ENCODE measurements at places on chromosomes 1 and 21.

DNA sequence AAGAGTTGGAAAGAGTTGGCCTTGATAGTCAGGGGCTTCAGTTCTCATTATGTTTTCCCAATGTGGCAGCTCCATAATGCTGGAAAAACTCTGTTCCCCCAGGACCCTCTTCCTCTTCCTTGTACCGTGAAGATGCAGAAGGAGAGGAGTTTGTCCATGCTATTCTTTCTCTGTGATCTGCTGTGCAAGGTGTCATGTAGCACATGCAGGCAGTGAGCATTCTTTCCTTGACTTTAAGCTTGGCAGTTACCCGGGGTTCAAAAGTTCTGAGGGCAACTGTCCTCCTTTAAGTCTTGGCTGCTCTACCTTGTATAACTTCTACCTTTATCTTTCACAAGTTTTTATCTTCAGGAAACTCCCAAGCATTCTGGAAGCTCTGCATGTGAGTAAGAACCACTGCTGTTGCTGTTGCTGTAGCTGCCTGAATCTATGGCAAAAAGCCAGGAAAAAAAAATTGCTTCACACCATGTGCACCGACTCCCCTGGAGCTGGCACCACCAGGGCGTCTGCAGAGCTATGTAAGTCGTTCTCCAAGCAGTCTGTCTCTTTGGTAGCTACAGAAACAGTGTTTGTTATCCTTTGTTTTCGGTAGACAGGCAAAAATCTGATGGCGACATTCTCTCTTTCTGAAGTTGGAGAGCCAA, 42.7 kb upstream of the SLC16A1 start:
- no peak for DNase-seq

DNA sequence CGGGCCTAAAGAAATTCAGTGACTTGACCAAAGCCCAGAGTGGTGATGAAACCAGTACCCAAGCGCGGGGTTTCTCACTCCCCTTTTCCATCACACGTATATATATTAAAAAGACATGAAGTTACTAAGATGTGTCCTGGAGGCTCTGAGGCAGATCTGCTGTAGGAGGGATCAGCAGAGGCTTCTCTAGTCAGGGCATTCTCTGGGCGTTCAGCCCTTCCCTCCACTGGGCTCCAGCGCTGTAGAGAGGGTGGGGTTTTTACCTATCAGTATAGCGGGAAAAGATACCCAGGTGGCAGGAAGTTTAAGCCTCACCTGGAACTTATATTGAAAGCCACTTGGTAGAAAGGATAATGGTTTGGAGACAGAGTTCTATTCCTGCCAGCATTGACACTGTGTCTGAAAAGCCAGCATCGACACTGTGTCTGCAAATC, 862 bp upstream of the PLEKHO1 start:
- peak; percentile 75 for DNase-seq

DNA sequence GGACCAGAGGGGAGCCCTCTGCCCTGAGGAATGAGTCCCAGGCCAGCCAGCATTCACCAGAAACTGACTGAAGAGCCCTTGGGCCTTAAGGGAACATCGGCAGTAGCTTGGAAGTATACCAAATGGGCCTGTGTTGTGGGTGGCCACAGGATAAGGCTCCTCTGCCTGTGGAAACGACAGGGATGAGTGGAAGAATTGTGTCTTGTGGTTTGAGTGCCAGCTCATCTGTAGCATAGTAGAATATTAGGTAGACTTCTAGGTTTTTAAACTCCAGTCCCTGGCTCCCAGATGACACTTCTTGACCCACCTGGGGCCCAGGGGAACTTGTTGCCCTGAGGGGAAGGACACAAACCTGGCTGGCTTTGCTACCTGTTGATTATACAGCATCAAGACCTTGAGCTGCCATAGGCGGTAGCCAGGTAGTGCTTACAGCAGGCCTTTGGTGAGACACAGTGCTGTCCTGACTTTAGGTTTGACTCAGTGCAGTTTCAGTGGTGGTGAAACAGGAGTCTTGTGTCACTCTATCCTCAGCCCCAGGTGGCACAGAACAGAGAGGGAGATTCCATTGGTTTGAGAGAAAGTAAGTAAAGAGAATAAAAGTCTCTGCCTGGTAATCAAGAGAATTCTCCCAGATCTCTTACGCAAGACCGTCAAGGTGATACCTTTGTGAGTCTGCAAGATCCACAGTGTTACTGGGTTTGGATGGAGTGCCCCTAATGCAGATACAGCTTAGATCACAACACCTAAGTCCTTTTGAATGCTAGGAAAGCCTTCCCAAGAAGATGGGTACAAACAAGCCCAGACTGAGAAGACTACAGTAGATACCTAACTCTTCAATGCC, 50.2 kb downstream of the RABGAP1L start:
- DNase-seq, result no peak

DNA sequence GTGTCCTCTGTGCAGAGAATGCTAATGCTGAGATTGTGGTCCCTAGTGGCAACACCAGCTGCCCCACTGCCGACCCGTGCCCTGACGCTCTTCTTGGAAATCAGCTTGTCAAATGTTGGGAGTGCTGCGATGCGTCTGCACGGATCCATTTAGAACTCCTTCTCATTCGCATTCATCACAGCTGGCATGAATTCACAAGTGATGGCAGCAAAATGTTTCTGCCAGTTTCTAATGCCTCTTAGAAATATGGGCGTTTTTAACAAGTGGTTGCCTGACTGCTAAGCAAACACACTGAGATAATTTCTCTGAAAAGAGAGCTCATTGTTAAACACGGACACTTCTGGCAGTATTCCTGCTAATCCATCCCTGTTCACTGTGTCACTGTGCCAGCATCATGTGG, 131.9 kb upstream of the KCNJ6 start:
- DNase-seq, result no peak

DNA sequence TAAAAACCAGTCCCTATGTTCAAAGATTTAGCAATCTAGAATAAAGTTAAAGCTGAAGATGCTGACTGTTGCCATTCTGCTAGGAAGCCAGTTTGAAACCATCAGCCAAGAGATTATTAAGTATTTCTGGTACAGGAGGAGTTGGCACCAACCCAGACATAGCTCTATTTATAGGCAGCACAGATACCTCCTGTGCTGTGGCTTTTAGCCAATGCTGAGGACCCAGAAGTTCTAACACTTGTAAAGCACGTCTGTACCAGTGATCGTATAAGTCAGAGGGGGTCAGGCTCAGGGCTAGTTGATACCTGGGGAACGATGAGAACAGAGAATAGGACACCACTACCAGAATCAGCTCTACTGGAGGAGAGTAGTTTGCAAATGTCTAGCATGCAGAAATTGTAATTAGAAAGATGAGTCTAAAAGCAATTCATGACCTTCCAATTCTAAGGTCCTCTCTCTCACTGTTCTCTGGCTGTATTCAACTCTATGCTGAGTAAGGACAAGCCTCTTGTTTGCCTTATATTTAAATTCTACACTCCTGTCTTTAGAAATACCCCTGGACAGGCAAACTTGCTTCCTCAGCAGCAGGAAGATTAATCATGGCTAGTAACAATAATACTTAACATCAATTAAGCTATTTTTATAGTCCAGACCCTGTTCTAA, 96.8 kb upstream of the PALMD start:
- peak; percentile 15 for DNase-seq

- DNase-seq, result no peak
Measured at GRCh38 chr21:33512481-33512880, 21.0 kb upstream of the DNAJC28 start.

GRCh38 chr1:11913291-11913690, 12.9 kb downstream of the KIAA2013 start:
- DNase-seq, result no peak

GRCh38 chr1:22750685-22751051, 40.0 kb downstream of the EPHB2 start:
- DNase-seq, result no peak

DNA sequence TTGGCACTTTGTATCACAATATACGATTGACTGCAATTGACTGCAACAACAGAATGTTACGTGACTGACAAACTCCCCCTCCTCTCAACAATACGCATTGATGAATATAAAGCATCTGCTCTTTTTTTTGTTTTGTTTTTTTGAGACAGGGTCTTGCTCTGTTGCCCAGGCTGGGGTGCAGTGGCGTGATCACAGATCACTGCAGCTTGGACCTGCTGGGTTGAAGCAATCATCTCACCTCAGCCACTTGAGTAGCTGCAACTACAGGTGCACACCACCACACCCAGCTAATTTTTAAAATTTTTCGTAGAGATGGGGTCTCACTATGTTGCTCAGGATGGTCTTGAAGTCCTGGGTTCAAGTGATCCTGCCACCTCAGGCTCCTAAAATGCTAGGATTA, 21.3 kb upstream of the CEP85 start:
- DNase-seq, result no peak

- DNase-seq, result no peak
Measured at GRCh38 chr1:43760745-43761317, 53.5 kb downstream of the ST3GAL3 start.

DNA sequence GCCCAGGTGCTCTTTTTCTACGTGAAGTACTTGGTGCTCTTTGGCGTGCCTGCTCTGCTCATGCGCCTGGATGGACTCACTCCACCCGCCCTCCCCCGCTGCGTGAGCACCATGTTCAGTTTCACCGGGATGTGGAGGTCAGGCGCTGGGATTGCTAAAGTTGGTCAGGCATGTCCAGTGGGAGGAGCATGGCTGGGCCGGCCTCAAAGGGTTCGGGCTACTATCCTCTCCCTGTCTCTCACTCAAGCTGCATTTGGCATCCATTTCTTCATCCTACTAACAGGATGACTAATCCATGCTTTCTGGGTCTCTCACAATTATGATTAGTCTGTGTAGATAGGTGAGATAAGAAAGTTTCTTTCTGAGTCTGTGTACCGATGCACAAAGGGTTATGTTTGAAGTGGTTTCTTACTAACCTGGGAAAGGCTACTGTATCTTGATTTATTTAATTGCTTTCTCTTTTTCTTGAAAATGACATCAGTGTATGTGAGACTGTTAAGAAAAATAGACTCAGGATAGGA, 135.9 kb downstream of the HHAT start:
- peak; percentile 78 for DNase-seq

DNA sequence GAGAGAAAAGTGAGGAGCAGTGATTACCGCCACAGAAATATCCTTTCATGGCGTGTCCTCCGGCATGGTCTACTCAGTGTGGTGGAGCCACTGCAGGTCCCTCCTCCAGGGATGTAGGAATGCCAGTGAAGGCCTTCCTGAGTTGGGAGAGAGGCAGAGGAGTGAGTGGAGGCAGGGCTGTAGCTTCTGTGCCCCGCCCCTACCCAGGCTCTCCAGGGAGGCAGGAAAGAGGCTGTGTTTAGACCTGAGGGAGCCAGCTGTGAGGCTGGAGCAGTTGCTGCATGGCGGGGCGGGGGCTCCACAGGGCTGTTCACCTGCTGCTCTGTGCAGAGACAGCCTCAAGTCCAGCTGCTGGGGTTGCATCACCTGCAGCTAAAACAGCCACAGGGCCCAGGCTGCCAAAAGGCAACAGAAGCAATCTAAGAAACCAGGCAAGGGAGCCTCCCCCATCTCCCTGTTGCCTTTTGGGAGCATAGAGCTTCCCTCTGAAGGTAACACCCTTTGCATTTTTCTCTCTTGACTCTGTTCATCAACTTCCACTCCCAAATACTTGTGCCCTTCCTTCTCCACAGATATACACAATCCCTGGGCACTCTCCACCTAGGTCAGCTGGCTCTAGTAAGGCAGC, 801 bp upstream of the ANXA9 start:
- no peak for DNase-seq

DNA sequence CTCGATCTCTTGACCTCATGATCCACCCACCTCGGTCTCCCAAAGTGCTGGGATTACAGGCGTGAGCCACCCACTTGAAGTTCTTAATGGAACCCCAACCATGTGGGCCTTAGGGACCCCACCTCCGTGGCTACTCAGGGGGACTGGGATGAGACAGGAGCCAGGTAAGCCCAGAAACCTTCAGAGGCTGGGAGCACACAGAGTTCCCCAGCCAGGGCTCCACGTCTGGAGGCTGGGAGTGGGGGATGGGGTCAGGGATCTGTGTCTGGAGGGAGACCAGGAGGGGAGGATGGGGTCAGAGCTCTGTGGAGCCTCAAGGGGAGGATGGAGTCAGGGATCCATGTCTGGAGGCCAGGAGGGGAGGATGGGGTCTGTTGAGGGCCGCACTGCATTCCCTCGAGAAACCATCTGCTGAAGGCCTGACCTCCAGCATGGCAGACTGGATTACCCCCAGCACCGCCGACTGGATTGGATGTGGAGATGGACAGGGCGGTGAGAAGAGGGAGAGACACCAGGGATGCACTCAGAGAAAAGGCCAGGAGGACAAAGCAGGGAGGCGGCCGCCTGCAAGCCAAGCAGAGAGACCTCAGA, 2.1 kb upstream of the FTCD start:
- no peak for DNase-seq

DNA sequence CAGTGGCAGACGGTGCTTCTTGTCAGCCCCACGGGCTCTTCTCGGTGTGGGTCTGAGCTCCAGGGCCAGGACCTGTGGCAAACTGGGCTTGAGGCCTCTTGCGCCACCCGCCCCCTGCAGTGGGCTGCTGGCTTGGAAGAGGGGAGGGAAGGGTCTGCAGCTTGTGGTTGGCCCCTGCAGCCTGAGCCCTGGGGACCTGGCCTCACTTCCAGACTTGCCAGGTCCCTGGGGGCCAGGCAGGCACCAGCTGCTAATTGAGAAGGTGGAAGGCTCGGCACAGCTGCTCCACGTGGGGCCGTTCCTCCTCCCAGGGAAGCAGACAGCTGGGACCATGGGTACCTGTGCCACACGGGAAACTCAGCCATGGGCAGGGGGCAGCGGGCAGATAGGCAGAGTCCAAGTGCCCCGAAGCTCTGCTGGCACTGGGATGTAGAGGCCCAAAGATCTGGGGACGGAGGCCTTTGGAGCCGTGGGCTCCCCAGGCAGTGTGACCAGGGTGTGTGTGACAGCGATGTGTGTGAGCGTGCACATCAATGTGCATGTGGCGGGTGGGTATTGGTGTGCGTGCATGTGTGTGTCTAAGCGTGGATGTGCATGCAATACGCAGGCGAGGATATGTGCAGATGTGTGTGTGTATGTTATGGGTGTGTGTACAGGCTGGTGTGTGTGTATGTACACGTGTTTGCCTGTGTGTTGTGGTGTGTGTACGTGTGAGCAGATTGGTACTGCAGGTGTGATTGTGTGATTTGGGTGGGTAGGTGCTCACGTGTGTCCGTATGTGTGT, 39.3 kb downstream of the TP73 start:
- DNase-seq, result no peak

GRCh38 chr1:67834246-67834877, 1.1 kb upstream of the GNG12 start:
- no peak for DNase-seq

DNA sequence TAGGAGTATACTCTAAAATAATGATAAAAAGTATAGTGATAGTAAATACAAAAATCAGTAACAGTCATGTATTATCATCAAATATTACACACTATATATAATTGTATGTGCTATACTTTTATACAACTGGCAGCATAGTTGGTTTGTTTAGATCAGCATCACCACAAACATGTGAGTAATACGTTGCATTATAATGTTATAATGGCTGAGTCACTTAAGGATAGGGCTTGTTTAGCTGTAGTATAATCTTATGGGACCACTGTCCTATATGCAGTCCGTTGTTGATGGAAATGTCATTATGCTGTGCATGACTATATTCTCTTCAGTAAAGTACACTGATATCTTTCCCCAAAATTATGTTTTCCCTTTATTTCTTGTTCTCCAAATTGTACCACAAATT, 92.8 kb downstream of the LYPLAL1 start:
- DNase-seq, result no peak

GRCh38 chr1:222653178-222653827, 35.4 kb downstream of the MIA3 start:
- DNase-seq, result no peak

- DNase-seq, result no peak
Measured at GRCh38 chr1:169121146-169121923, 14.8 kb downstream of the ATP1B1 start.

- peak; percentile 77 for DNase-seq
Measured at GRCh38 chr1:18175530-18176377, 68.2 kb downstream of the IGSF21 start.

- DNase-seq, result no peak
Measured at GRCh38 chr1:227788271-227789083, 27.0 kb upstream of the PRSS38 start.
